ENCODE measurements at places on chromosomes 4 and X. TPM values are rescaled to one million over a fixed set of nuclear protein-coding genes. Genes with fewer than 3 reads are reported as not detected.

GRCh38 chrX:15340867-15341266, 5.5 kb upstream of the PIGA start:
- DNase-seq: no peak

DNA sequence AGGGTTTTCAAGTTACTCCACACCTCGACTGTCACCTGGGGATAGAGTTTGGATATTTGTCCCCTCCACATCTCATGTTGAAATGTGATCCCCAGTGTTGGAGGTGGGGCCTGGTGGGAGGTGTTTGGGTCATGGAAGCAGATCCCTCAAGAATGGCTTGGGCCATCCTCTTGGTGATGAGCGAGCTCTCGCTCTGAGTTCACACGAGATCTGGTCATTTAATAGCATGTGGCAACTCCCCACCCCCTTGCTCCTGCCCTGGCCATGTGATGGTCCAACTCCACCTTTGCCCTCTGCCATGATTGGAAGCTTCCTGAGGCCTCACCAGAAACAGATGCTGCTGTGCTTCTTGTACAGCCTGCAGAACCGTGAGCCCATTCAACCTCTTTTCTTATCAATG, 8.3 kb downstream of the CTAG1A start:
- DNase-seq: no peak

DNA sequence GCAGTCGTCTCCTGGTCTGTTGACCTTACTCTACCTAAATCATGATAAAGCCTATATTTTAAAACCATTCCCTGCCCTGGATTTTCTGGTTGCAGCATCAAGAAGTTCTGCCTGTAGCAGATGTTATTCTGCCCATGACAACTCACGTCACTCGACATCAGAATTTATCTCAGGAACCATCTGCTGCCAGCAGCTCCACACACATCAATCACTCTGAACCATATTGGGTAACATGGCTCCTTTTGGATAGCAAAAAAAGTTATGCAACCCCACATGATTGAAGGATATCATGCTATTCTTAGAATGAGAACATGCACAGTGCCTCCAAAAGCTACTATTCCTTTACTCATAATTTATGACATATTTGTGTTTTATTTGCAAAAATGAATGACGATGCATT, 341.4 kb downstream of the DHRSX start:
- DNase-seq: no peak

DNA sequence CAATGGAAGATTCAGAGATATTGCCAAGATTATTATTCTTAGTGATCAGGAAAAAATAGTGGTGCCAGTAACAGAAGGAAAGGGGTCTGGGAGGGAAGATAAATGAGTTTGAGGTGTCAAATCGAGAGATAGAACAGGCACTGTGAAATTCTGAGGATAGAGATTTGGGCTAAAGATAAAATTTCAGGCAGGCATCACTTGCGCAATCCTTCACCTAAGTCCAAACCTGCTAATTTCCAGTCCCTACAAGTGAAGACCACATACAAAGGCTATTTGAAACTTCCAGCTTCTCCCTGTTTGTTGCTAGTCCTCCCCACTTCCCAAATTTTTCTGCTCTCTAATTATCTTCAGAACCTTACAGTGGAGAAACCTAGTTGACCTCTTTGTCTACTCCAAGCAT, 494.6 kb downstream of the MAGEE1 start:
- DNase-seq: no peak

- no peak for DNase-seq
These were observed 101.9 kb downstream of the ARHGAP10 start for GRCh38 chr4:147833741-147834140.

DNA sequence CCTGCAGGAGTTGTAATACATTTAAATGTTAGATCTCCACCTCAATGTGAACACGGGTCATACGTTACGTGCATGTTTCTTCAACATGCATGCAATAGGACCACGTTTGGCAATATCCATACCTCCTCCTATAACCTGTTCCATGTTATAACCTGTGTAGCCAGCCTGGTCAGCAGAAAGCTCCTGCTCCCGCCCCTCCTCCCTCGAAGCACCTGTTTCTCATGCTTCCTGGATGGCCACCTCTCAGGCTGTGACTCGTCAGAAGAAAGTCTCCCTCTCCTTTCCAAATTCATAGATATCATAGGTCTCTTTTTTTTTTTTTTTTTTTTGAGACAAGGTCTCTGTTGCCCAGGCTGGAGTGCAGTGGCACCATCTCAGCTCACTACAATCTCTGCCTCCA, 96.5 kb downstream of the HMX1 start:
- DNase-seq: no peak

DNA sequence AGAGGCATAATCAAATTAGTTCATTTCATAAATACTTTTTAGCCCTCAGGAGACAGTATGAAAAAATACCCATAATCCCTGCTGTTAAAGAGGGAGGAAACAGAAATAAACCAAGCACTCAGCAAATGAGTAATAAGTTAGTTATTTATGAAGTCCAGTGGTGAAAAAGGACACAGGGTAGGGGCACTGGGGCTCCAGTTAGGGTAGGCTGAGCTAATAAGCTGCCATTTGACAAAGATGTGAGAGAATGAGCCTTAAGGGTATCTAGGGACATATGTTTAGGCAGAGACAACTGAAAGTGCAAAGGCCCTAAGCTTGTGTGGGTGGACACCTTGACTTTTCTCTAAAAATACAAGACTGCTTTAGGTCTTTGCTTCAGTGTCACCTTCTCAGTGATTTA, 94.4 kb downstream of the IL15 start:
- no peak for DNase-seq

TRPC5OS gene
- total RNA-seq: not detected

RNF150 gene
- total RNA-seq: 23.4 TPM

TBX22 gene
- total RNA-seq: not detected

Measured in SJCRH30 (cell line).